T-helper 9 cell (primary cell): ENCODE measurements at places on chromosomes 5 and 9.

DNA sequence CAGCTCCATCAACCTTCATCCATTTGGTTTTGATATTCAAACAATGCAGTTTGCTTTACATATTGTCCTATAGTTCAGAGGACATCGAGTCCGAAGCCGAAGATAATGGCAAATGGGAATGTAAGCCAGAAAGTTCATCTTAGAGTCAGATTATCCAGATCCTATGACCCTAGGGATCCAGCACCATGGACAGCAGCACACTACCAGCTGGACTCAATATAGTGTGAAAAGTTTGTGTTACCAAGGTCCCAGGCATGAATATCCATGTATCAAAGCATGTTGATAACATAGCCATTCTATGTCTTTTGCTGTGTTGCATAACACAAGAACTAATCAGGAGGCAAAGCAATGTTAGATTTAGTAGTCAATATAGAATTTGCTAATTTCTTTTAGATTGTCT lies 46.3 kb downstream of the FSTL4 start:
- no peak for DNase-seq

GRCh38 chr5:35822511-35822910 lies 34.2 kb upstream of the IL7R start:
- DNase-seq = peak; percentile 16

DNA sequence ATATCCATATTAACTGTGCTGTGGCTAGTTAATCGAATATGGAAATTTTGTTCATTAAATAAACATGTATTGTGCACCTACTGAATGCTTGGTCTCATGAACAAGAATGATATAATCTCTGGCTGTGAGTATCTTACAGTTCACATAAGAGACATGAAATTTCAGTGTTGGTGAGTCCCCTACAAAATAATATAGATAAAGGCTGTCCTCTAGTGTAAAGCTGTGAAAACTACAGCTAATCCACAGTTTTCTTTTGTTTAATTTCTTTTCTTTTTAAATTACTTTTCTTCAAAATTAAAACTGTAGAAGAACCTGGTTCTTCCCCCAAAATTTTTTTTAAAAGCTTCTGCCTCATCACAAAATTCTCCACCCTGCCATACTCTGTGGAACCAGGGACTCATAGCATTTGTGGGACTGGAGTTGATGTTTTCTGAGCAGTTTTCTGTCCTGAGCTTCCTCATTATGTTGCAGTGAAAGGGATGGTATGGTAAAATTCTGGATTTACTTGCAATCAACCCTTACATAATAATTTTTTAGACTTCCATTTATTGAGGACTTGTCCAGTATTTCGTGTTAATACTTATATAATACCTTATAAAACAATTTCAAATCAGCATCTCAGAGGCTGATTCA lies 135.0 kb downstream of the STK32A start:
- DNase-seq = no peak

GRCh38 chr9:81373294-81373693 lies 316.1 kb downstream of the TLE1 start:
- DNase-seq = no peak

- DNase-seq = no peak
Measured at GRCh38 chr9:135241381-135242048, 154.0 kb downstream of the OLFM1 start.

DNA sequence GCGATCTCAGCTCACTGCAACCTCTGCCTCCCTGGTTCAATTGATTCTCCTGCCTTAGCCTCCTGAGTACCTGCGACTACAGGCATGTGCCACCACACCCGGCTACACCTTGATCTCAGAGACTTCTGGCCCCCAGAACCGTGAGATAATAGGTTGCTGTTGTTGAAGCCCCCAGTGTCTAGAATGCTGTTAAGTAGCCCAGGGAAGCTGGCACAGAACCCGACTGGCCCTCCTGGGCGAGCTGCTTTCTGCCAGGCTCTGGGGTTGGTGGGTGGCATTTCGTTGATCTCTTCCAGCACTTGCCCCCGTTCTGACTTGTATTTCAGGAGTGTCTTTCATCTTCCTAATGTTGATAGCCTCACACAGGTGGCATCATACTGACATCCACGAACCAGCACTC lies 807.1 kb downstream of the CDH9 start:
- DNase-seq = no peak

DNA sequence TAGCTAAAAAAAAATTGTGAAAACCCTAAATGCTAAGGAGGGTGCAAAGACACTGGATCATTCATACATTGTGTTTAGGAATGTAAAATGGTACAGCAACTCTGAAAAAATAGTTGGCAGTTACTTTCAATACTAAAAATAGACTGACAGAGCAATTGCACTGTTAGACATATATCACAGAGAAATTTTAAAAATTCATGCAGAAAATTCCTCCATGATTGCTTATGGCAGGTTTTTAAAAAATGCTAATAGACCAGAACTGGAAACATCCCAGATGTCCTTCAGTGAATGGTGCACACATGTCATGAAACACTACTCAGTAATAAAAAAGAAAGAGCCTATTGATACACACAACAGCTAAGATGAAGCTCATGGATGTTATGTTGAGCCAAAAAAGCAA lies 349.8 kb upstream of the DAB2 start:
- no peak for DNase-seq

DNA sequence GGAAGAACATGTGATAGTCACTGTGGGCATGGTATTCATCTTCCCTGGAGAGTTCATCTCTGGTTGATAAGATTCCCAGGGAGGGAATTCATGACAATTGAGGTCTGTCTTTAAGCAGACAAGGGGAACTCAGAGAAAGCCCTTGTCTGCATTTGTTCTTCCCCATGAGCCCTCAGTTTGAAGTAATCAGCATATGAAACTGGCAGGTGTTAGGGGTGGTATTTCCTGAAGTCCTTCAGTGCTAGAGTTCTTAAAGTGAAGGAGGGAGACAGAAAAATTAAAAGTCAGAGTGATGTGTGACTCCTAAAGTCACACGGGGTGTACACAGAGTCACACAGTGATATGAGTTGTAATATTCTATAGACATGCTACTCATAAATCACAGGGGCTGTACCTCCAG lies 60.6 kb upstream of the SYK start:
- no peak for DNase-seq

- DNase-seq = no peak
Measured at GRCh38 chr9:30970812-30971211, 1413.6 kb upstream of the ACO1 start.

DNA sequence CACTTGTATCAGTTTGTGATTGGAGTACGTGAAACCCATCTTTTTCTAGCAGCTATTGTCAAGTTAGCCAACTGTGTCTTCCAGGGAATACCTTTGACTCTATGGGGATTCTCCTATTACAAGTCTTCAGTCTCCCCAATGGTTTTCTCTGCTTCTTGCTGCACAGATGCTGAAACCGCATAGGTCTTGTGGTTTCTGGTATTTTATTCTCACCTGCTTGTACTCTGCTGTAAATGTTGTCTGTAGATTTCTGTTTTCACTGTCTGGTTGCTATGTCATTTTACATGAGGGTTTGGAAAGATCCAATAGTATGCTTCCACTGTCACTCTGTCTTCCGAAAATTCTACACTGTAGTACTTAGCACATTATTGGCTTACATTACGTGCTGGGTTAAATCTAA lies 1196.9 kb upstream of the C9orf72 start:
- DNase-seq = no peak

DNA sequence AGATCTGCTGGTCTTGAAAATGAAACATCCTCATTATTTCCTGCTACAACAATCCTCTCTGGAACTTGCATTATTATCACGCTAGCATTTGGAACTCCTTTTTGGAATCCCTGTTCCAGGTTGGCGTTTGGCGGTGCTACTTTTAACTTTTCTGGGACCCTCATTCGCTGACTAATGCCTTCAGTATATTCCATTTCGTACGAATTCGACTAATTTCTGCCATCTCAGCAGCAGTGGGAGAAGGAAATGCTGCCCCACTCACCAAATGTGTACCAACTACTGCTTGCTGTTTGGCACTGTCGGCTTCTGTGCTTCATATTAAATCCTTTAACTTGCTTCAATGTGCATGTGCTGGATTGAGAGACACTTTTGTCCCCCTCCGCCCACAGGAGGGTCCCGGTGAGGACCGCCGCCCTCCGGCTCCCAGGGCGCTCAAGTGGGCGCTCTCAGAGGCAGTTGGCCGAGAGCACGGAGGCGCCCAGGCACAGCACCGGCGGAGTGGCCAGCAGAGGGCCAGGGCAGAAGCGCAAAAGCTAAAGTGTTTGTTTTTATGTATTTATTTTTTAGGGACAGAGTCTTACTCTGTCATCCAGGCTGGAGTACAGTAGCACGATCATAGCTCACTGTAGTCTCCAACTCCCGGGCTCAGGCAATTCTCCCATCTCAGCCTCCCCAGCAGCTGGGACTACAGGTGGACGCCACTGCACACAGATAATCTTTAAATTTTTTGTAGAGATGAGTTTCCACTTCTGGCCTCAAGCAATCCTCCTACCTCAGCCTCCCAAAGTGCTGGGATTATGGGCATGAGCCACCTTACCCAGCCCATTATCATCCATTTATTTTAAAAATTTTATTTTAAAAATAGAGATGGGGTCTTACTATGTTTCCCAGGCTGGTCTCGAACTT lies 11.9 kb downstream of the PDE6A start:
- no peak for DNase-seq
